Left cardiac atrium (tissue), 4 donors: ENCODE measurements at places on chromosomes 2 and 18. TPM values are rescaled to one million over a fixed set of nuclear protein-coding genes. Genes with fewer than 3 reads are reported as not detected.

The ATOH8 gene
- total RNA-seq, result 23.4 TPM

The RAX gene
- not detected for total RNA-seq

The TMEM37 gene
- total RNA-seq, result 16.4 TPM

The TRAK2 gene
- 125 TPM for total RNA-seq

The UGT1A8 gene
- not detected for total RNA-seq

The NGEF gene
- 1.6 TPM for total RNA-seq

The FBLN7 gene
- total RNA-seq, result 1.1 TPM

The RUFY4 gene
- total RNA-seq, result not detected

The KHK gene
- 3.0 TPM for total RNA-seq

The ITSN2 gene
- total RNA-seq, result 35.8 TPM

The PTPN18 gene
- 24.2 TPM for total RNA-seq
